Suprapubic skin (tissue), 4 donors: ENCODE measurements at places on chromosomes 11 and 22. TPM values are rescaled to one million over a fixed set of nuclear protein-coding genes. Genes with fewer than 3 reads are reported as not detected.
A peak's percentile ranks its signal among the peaks of the same experiment; 100 is the strongest.

The KLHL22 gene
- 14.4 TPM for total RNA-seq

- no peaks in the 10 kb centered on the region for H3K4me1 ChIP-seq
- DNase-seq: no peak
- H3K4me3 ChIP-seq: no peak overlapping the region
- H3K27ac ChIP-seq: no peak overlapping the region
- no peaks in the 10 kb centered on the region for H3K36me3 ChIP-seq
- H3K27me3 ChIP-seq: peaks cover 39% of the 10 kb centered on the region
These were observed 177.5 kb downstream of the MYO18B start for GRCh38 chr22:25919452-25919851.

- H3K27ac ChIP-seq: no peak overlapping the region
- no peaks in the 10 kb centered on the region for H3K27me3 ChIP-seq
- H3K4me3 ChIP-seq: no peak overlapping the region
- H3K4me1 ChIP-seq: no peaks in the 10 kb centered on the region
These were observed 30.0 kb downstream of the PRDM10 start for GRCh38 chr11:129972611-129973010.

The SLC6A5 gene
- total RNA-seq: not detected

DNA sequence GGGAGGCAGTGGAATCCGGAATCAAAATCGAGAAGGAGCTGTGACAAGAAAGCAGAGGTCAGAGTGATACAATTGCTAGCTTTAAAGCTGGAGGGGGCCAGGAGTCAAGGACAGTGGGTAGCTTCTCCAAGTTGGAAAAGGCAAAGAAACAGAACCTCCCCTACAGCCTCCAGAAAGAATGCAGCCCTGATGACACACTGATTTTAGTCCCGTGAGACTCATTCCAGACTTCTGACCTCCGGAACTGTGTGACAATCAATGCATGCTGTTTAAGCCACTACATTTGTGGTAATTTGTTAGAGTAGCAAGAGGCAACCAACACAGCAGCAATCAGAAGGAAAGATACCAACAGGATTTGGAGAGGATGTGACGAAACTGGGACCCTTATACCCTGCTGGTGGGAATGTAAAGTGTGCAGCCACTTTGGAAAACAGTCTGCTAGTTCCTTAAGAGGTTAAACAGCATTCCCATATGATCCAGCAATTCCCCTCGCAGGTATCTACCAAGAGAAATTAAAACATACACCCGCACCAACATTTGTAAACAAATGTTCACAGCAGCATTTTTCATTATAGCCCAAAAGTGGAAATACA lies 66.7 kb downstream of the DSCAML1 start:
- DNase-seq: no peak
- H3K4me3 ChIP-seq: no peak overlapping the region

- H3K4me3 ChIP-seq: peak overlapping the region; percentile 69
- no peaks in the 10 kb centered on the region for H3K27me3 ChIP-seq
- peaks cover 33% of the 10 kb centered on the region for H3K36me3 ChIP-seq
- peak overlapping the region; percentile 95 for H3K27ac ChIP-seq
These were observed 16.2 kb downstream of the BAD start for GRCh38 chr11:64268025-64268892.
